Hematopoietic multipotent progenitor cell (in vitro differentiated cells): ENCODE measurements at places on chromosomes 16 and 17. TPM values are rescaled to one million over a fixed set of nuclear protein-coding genes. Genes with fewer than 3 reads are reported as not detected.

The AANAT gene
- total RNA-seq = under 0.01 TPM

- DNase-seq = no peak
Observed at GRCh38 chr17:69874175-69874670, 200.8 kb upstream of the KCNJ16 start.

DNA sequence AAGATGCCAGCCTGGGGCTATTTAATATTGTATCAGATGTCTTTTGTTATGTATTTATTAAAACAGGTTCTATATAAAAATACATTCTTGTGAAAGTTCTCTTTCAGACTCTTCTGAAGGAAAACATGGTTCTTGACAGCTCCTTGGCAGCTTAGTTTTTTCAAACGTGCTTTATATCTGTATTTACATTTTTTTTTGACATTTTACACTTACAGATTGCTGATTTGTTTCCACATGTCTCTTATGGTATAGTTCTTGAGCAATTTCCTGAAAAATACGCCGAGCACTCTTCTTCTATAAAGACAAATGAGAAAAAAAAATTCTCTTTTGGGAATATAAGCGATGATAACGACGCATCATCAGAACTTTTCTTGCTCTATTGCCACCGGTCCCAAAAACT is 9.5 kb downstream of the IGSF6 start:
- no peak for DNase-seq

DNA sequence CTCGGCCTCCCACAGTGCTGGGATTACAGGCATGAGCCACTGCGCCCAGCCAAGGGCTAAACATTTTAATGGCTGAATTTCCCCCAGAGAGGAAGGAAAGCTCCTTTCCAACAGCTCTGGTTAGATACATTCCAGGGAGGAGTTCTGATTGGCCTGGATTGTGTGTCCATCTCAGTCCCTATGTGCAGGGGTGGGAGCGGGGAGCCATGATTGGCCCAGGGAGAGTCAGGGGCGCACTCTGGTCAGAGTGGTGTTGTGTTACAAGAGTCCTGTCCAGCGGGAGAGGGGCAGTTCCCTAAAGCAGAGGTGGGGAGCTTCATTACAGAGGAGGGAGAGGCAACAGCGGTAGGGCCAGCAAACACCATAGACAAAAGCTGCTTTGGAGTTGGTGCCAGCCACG is 75.0 kb downstream of the RAP1GAP2 start:
- DNase-seq = no peak

The NSRP1 gene
- total RNA-seq = 7.8 TPM

- no peak for DNase-seq
Observed at GRCh38 chr16:75742424-75743047, 16.2 kb upstream of the CPHXL start.

DNA sequence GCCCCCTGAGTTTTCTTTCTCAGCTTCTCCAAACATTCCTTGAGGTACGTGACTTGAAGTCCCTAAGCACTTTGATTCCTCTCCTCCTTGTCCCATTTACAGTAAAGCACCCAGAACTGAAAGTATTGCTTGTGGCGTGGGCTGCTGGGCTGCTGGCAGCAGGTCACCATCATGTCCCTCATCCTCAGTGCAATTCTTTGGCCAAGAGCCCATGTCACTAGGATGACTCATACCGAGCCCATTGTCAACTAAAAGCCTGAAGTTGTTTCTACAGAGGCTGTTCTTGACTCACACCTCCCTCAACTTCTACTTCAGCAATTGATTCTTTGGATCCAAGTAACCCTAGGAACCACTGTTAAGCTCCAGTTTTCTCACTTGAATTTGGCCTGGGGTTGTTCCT is 54.3 kb downstream of the KPNA2 start:
- peak; percentile 63 for DNase-seq

DNA sequence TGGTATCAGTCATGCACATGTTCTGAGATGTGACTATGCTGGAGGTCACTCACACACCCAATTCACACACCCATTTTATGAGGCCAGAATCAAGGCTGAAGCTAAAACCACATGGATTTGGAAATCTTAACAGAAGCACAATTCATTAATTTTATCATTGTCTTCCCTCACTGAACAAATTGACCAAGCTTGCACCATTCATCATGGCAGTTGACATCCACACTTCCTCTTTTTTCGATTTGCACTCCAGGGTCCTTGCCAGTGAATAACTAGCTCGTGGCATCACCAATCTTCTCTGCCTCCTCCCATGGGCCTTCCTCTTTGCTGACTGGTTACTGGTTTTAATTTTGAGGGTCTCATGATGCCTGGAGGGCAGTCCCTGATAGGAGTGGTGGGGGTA is 123.0 kb upstream of the ASIC2 start:
- peak; percentile 57 for DNase-seq

DNA sequence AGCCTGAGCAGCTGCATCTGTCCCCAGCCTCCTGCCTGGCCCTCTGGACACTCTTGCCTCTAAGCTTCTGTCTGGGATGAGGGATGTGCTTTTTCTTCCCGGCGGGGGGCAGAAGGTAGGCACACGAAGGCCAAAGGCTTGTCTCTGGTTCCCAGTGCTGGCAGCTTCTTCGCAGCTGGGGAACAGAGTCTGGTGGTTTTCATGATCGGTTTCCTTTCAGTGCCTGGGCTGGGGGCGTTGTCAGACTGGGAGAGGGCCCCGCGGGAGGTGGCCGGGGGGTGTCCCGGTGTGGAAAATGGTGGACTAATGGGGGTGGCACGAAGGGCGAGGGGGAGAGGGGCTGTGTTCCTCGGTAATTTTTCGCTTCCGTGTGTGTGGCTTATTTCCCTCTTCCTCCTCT is 988 bp downstream of the RAP1GAP2 start:
- DNase-seq = no peak
